ENCODE measurements at places on chromosomes 16 and 17. TPM values are rescaled to one million over a fixed set of nuclear protein-coding genes. Genes with fewer than 3 reads are reported as not detected.

The PTGES3L gene
- total RNA-seq, result 3.0 TPM

The MYH8 gene
- total RNA-seq, result not detected

The CLDN6 gene
- 793 TPM for total RNA-seq

The HOXB1 gene
- total RNA-seq, result not detected

The PYDC1 gene
- total RNA-seq, result 3.0 TPM

The MEOX1 gene
- total RNA-seq, result not detected

The HOXB7 gene
- total RNA-seq, result not detected

The COPZ2 gene
- total RNA-seq, result not detected

The CCDC40 gene
- total RNA-seq, result 11.6 TPM

The GDPD3 gene
- total RNA-seq, result 1.5 TPM

The KRT24 gene
- not detected for total RNA-seq

The TMC7 gene
- 2.6 TPM for total RNA-seq

All from H1 (cell line).